ENCODE measurements at places on chromosomes 2 and 18.

GRCh38 chr2:233185330-233185729 is 66.1 kb upstream of the ATG16L1 start:
- no peak for DNase-seq

DNA sequence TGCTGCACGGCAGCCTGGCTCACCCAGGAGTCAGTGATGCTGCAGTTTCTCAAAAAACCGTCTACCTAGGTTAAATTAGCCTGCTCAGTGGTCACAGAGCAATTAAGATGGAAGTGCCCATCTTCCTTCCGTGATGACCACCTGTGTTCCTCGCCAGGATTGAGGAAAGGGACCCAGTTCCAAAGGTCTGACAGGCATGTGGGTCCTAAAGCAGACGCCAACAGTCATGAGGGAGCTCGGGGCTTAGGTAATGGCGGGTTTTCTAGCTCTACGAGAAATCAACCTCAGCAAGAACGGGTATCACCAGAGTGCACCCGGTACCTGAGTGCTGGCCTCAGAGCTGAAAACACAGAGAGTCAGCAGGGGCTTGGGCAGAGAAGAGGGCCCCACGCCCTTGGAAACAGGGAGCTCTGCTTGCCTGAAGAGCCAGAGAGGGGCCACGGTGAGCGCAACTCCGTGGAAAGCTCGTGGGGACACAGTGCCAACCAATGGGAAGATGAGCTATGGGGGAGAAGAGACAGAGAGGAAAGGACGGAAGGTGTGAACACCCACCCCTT is 34.3 kb upstream of the DNMT3A start:
- DNase-seq: no peak

GRCh38 chr2:160970052-160970965 is 189.9 kb upstream of the TANK start:
- no peak for DNase-seq

GRCh38 chr18:45316127-45316526 is 299.1 kb upstream of the SLC14A2 start:
- no peak for DNase-seq

GRCh38 chr2:27194538-27195354 is 17.1 kb upstream of the ATRAID start:
- DNase-seq: no peak

GRCh38 chr2:71646028-71646427 is 192.7 kb downstream of the DYSF start:
- no peak for DNase-seq

GRCh38 chr2:233407771-233408181 is 53.5 kb downstream of the DGKD start:
- DNase-seq: no peak

DNA sequence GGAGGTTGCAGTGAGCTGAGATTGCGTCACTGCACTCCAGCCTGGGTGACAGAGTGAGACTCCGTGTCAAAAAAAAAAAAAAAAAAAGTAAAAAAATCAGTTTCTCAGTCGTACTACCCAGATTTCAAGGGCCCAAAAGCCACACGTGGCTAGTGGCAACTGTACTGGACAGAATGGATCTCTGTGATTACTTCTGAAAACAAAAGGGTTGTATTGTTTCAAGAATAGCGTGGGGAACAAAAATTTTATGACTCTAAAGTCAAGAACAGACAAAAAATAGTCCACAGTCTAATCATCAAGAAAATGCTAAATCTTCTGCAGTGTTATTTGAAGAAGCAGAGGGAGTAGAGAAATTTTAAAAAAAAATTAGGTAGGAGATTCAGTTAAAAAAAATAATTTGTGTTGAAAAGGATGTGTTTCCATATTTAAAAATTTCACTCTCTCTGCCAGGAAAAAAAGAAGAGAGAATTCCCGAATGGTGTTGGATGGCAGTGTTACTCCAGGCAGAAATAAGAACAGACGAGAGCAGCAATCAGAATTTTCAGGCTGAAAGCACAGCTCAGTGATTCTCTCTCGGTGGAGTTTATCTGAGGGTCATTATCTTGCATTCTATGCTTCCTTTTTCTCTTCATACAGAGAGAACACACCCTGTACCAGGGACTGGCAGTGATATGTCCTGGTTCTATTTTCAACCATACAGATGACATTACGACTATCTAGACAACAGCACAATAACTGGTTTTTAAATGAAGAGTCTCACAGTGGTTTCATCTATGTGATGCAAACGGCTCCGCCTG is 61.8 kb downstream of the CABYR start:
- DNase-seq: no peak

- DNase-seq: no peak
These were observed 23.5 kb downstream of the GPC1 start for GRCh38 chr2:240458900-240459391.

- DNase-seq: no peak
These were observed 475.2 kb downstream of the EPHA4 start for GRCh38 chr2:221096706-221097567.

GRCh38 chr2:21330786-21331391 is 207.1 kb downstream of the TDRD15 start:
- no peak for DNase-seq

- DNase-seq: no peak
These were observed 126.8 kb upstream of the CAPN13 start for GRCh38 chr2:30934066-30934465.

DNA sequence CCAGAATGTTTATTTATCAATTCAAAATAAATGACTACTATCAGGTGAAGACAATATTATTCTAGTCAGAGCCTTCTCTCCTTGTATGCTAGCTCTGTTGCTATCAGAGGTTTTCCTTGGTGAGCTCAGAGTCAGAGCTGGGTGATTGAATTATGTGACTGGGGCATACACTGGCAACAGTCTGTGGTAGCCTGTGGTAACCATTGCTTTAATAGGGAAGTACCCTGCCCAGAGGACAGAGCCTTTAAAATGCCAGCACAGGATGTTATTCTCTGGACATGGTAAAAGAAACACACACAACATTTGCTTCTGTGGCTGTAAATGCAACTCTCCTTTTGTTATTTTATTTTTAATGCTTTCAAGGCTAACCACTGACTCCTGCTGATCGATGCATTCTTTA is 124.7 kb downstream of the PPP1R1C start:
- no peak for DNase-seq

- DNase-seq: no peak
These were observed 655 bp downstream of the RND3 start for GRCh38 chr2:150486539-150487484.

GRCh38 chr18:50523165-50523564 is 36.7 kb upstream of the MAPK4 start:
- no peak for DNase-seq

- no peak for DNase-seq
These were observed 134.8 kb downstream of the SEPTIN10 start for GRCh38 chr2:109478906-109479493.

DNA sequence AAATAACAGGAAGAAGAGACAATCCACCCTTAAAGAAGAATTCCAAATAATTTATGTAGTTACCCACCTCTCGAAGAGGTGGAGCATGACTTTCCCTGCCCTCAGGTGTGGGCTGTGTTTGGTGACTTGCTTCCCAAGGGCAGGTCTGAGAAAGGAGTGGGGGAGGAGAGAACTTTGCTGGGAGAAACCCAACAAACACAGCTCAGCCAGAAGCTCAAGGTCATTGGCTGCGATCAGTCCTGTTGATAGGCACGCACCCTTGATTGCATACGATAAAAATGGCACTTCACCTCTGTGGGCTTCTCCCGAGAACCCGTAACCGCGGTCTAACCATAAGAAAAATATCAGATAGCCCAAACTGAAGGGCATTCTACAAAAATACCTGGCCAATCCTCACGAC is 157.5 kb upstream of the ID2 start:
- no peak for DNase-seq

DNA sequence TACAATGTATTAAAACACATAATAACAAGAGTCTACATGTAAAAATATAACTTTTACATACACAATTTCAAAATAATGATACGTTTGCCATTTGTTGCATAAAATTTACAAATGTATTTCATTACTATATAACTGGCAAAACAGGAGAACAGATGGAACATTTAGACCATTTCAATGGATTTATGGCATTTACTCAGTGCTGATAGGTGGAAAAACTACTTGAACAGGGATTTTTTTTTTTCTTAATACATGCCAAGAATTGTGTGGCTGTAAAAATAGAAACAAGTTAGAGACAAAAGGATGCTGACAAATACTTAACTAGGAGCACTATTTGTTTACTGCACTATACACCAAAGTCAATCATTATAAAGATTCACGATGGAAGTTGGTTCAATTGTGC is 266.8 kb upstream of the CCDC68 start:
- DNase-seq: no peak

- DNase-seq: no peak
These were observed 10.4 kb downstream of the CSRNP3 start for GRCh38 chr2:165479856-165480255.

- DNase-seq: no peak
These were observed 13.3 kb upstream of the RAB17 start for GRCh38 chr2:237603718-237604362.

GRCh38 chr2:7825591-7826312 is 856.1 kb upstream of the ID2 start:
- peak; percentile 72 for DNase-seq

GRCh38 chr18:42268186-42268725 is 313.2 kb downstream of the PIK3C3 start:
- DNase-seq: no peak

- no peak for DNase-seq
These were observed 171.1 kb downstream of the ZEB2 start for GRCh38 chr2:144348846-144349245.

DNA sequence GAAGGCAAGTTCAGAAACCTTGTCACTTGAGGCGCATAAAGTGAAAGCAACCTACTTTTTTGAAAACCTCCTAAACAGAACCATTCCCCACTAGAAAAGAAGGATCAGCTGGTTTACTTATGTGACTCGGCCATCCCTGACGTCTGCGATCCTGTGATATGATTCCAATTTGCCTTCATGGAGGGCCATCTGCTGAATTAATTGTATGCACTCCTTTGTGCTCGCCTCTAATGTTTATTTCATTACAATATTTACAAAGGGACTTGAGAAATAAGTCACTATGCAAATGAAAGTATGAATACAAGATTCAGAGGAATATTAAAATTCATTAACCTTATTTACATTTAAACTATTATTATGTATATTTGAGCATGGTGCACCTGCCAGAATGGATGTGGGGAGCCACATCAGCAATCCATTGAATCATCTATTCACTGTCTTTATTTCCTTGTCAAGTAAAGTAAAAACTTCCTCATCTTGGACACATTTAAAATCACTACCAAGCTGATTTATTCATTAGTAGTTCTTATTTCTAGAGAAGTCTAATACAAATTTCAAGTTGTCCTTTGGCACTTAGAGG is 96.5 kb downstream of the RBM43 start:
- no peak for DNase-seq

DNA sequence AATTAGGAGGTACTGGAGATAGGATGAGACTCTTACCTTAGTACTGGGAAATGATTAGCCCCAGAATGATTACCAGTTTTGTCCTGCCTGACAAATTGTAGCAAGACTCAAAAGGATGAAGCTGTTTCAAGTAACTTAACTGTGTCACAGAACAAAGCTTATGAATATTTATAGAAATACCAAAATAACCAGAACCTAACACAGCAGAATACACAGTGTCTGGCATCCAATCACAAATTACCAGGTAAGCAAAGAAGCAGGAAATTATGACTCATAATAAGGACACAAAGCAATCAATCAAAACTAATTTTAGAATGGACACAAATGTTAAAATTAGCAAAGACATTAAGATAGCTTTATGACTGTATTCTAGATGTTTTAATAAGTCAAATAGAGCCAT is 91.9 kb downstream of the CTNNA2 start:
- DNase-seq: no peak

DNA sequence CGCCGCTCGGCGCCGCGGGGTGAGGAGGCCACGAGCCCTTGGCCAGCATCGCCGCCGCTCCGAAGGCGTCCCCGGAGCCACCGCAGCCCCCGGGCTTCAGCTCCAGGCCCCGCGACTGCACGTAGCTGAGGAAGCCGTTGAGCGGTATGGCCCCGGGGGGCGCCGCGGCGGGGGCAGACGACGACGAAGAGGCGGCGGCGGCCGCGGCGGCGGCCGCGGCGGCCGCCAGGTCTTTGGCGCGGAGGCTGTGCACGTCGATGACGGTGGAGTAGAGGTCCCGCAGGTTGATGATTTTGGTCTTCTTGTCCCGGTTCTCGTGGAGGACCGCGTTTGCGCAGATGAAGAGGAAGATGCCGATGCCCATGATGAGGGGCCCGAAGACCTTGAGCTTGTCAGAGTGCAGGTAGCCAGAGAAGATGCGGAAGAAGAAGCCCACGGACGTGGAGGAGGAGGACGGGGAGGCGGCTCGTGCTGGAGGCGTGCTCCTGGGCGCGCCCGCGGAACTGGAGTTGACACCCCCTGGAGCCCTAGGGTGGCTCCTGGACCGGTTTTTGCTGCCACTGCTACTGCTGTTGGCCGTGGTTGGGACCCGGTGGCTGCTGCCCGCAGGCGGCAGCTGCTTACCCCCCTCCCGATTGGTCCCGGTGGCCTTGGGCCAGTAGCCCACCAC is 4.0 kb downstream of the TMEM200C start:
- DNase-seq: no peak

DNA sequence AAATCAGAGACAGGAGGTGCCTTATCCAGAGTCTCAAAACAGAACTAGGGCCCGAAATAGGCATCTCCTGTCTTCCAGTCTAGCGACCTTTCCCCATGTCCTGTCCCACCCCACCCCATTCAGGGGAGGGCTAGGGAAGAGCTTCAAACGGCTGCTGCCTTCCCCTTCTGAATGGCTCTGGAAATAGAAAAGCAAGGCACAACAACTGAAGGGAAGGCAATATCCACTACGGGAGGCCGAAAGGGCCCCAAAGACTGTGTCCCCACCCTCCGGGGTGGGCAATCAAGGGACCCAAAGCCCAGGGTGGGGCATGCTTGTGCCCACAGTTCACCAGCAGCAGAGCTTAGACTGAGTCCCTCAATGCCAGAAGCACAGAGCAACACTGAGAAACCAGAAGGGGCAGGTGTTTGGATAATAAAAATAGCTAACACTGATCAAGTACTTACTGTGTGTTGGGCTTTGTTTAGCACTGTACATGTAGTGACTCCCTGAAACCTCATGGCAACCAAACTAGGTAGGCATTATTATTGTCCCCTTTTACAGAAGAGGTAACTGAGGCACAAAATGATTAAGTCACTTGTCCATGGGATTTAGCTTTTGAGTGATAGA is 38.5 kb downstream of the CYRIA start:
- DNase-seq: no peak

- DNase-seq: no peak
These were observed 25.1 kb downstream of the MFF start for GRCh38 chr2:227349989-227350612.

DNA sequence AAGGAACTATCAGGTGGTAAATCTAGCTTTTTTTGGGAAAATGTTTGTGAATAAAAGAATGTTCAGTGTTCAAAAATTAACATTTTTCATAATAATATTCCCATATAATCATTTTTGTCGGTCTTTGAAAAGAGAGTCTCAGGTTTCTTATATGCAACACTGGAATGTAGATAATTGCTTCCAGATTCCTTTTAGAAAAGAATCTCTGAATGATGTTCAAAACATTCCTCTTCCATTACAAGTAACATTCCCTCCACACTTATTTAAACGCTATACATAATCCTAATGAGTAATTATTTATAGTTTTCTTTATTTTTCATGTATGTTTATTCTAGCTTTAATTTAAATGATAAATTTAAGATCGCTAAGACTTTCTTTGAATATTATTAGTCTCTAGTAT is 7.0 kb downstream of the ZSWIM2 start:
- no peak for DNase-seq

- DNase-seq: no peak
These were observed 9.8 kb downstream of the STEAP3 start for GRCh38 chr2:119233326-119234020.

All from GM12864 (cell line).